ENCODE measurements at places on chromosomes 2 and 18.
A peak's percentile ranks its signal among the peaks of the same experiment; 100 is the strongest.

- no peak for DNase-seq
Observed at GRCh38 chr18:59386909-59387686, 28.0 kb upstream of the LMAN1 start.

- no peak for DNase-seq
Observed at GRCh38 chr2:11582862-11583752, 49.3 kb downstream of the GREB1 start.

DNA sequence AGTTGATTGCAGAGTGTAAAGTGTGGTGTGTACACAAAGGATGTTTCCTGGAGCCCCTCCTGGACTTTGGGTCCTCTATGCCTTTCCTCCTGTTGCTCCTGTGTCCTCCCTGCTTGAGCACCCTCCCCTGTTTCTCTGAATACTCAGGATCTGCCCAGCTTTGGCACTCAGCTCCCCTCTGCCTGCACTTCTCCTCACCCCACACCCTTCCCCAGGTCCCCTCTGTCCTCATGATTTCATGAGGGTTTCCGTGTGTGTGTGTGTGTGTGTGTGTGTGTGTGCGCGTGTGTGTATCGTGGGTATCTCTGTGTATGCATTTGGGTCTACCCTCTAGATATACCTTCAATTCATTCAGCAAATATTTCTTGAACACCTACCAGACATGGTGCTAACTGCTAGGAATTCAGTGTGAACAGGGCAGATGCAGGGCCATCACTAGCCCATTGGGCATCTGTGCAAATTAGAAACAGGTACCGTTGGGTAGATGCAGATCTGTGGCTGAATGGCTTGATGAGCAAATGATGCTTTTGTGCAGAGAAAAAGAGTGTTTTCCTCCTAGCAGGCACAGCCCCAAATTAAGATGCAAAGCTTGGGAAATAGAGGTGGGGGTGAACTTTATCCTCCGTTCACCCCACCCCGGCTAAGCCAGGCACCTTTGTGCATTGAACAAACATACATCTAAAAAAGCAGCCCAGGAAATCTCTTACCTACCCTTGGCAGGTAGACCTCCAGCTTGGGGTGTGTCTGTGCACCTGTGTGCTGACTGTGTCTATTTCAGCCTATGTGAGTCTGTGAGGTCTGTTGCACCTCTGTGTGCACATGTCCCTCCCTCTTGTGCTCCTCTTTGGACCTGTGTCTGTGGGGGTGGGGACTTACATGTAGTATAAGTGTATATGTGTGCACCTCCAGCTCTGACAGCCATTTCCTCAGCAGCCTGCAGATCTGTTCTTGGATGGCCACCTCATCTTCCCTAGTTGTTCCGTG is 60.0 kb upstream of the EPAS1 start:
- no peak for DNase-seq

- peak; percentile 75 for DNase-seq
Observed at GRCh38 chr18:41324020-41324791, 630.8 kb upstream of the PIK3C3 start.

- peak; percentile 13 for DNase-seq
Observed at GRCh38 chr18:73679941-73680712, 467.5 kb downstream of the FBXO15 start.
